ENCODE measurements at places on chromosomes 16 and 17.

DNA sequence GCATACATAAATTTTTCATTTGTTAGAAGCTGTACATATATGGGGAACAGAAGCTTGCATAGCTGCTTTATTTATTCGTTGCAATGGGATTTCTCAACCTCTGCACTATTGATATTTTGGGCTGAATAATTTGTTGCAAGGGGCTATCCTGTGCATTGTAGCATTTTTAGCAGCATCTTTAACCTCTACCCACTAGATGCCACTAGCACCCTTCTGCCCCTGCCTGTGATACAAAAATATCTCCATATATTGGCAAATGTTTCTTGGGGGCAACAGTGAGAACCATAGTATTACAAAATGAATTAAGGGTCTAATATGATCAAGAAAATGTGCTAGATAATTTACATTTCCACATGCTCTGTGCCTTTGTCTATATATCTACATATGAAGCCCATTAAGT, 1401.0 kb downstream of the CDH11 start:
- no peak for DNase-seq

DNA sequence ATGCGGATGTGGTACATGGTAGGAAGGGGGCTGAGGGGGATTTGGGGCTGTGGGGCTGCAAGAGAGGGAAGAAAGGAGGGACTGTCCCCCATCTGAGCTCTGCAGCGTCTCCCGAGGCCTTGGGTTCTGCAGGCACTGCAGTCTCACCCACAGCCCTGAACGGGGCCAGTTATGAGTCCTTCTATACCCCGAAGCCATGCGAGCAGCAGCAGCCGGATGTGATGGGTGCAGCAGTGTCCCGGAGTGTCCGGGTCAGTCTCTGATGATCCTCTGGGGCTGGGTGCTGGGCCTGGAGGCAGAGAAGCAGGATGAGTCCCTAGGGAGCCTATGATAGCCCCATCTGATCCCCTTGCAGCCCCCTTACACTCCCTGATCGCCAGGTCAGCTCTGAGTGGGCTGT, 41.5 kb downstream of the CPNE2 start:
- DNase-seq, result no peak

- no peak for DNase-seq
Measured at GRCh38 chr17:10618202-10618635, 38.9 kb downstream of the MYH3 start.

- no peak for DNase-seq
Measured at GRCh38 chr16:8407351-8407750, 183.0 kb downstream of the TMEM114 start.

- DNase-seq, result no peak
Measured at GRCh38 chr16:48580925-48581500, 29.0 kb downstream of the N4BP1 start.

DNA sequence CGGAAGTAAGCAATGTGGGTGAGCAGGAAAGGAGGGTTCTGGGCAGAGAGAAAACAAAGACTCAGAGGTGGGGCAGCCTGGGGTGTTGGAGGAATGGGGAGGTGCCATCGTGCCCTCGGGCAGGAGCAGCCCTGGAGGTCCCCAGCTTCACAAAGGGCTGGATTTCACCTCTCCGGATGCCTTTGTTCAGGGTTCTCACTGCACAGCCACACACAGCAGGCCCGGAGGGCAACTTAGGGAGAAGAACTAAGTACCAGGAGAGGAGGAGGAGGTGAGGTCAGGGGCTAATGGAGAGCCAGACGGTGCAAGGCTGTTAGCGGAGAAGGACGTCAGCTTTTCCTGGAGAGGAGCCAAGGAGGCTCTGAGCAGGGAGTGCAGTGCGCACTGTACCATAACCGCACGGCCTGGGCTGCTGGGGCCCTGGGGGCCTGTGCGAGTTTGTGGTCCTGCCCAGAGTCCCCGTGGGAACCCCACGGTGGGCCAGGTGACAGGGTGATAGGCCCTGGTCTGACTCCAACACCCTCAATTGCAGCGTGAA, 9.3 kb downstream of the ARRB2 start:
- no peak for DNase-seq

GRCh38 chr17:1315891-1316403, 36.5 kb downstream of the TRARG1 start:
- DNase-seq, result no peak

DNA sequence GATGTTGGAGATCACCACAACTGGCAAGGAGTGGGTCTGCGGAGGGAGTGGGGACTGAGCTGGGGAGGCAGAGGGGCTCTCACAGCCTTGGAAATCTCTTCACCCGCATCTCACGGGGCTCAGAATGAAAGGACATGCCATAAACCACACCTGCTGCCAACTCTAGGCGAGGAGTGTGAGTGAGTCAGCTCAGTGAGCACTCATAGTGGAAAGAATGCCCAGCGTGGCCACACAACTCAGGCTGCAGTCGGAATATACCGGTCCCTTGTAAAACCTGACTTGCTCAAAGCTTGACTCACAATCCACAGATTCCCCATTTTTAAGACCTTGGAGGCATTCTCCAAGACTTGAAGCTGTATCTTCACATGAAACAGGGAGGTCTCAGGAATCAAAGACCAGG, 36.7 kb downstream of the STAT5A start:
- no peak for DNase-seq

DNA sequence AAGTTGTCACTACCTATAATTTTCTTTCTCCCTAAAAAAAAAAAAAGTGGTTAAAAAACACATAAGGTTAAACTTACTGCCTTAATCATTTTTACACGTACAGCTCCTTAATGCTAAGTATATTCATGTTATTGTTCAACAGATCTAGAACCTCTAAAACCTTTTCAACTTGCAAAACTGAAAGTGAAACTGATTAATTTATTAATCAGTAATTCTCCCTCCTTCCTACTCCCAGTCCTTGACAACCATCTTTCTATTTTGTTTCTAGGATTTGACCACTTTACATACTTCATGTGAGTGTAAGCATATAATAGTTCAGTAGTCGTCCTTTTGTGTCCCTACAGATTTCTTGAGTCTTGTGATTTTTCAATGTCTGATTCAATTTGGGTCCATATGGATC, 251.4 kb upstream of the KIF2B start:
- DNase-seq, result no peak

GRCh38 chr17:67531291-67531690, 154.2 kb downstream of the PITPNC1 start:
- DNase-seq, result no peak

DNA sequence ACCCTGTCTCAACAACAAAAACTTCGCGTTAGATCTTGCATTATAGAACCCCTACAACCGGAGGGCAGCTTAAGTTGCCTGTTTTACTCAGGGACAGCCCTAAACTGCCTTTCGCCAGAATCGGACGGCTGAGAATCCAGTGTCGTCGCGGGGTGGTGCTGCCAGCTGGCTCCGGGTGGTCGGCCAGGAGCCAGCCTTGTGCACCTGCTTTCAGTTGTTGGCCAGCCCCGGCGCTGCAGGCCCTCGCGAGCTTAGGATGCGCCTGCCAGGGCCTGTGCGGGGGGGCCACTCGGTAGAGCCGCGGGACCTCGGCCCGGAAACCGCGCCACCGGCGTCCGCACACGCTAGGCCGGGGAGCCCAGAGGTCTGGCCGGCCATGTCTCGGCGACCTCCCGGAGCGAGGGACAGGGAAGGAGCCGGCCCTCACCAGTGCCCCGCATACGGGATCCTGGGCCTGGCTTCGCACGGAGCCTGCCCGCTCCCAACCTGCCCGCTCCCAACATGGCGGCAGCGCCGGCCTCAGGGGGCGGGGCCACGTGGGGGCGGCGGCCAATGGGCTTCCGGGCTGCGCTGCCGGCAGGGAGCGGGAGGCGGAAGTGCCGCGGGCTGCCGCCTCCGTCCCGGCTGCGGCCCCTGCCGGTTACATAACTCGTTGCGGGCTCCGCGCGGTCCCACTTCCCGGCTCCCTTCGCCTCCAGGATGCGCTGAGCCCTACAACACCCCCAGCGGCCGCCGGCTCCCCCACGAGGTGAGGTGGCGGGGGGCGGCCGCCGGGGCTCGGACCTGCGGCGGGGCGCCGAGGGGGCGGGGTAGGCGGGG, 14.2 kb downstream of the NAA60 start:
- DNase-seq, result peak; percentile 87

- DNase-seq, result no peak
Measured at GRCh38 chr17:76204277-76204676, 36.0 kb downstream of the RNF157 start.

DNA sequence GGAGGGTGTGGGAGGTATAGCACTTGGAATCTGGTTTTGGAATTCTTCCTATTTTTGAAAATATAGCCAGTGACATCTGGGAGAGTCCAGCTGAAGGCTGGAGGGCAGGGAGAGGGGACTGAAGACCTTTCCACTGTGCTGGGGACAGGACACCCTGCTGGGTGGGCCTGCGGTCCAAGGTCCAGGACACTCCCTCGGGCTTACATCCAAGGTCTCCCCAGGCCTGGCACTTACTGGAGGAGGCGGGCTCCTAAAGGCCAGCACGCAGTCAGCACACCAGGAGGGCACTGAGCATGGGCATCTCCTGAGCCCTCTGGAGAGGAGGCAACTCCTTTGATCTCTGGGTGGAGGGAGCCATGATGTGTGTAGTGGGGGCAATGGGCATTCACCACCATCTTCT, 35.5 kb upstream of the ETV4 start:
- no peak for DNase-seq

GRCh38 chr16:86930663-86931373, 352.5 kb downstream of the FOXL1 start:
- DNase-seq, result no peak

DNA sequence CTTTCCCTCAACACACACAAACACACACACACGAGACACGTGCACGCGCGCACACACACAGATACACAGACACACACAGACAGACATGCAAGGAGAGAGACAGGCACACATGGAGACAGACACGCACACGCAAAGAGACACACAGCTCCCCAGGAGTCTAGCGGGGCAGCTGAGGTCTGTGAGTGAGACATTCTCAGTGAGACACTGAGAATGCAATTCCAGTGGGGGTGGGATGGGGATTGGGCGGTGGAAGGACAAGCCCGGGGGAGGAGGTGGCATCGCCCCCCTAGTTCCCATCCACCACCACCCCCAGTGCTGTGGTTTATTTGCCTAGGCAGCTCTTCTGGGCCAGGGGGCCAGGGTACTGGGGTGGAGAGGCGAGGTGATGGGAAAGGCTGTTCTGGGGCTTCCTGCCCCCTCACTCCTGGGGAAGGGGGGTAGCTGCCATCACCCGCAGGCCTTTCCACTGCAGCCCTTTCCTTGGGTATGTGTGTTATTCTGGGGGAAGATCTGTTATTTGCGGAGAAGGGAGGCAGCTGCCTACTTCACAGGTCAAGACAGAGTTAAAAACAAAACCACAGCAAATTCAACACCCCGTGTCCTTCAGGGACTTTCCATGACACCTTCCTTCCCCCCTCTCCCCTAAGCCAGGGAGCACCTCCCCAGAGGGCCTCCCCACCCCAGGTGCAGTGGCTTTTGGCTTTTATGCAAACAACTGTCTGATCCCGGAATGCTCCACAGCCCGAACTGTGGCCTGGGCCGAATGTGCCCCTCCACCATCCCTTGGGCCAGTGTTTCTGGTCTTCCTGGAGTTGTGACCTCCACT, 18.0 kb downstream of the GRB7 start:
- peak; percentile 41 for DNase-seq

- DNase-seq, result peak; percentile 7
Measured at GRCh38 chr16:85372627-85373372, 240.3 kb upstream of the GSE1 start.

- DNase-seq, result no peak
Measured at GRCh38 chr17:45578516-45579455, 88.3 kb upstream of the PLEKHM1 start.

DNA sequence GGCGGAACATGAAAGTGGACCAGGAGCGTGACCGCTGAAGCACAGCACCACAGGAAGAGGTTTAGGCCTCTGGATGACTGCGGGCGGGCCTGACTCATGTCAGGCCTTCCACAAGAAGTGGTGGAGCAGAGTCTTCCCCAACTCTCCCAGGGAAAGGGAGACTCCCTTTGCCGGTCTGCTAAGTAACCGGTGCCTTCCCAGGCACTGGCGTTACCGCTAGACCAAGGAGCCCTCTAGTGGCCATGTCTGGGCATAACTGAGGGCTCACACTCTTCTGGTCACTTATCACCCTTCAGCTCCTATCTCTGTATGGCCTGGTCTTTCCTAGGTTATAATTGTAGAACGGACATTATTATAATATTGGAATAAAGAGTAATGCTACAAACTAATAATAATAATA, 1931.9 kb downstream of the TP53TG3F start:
- DNase-seq, result no peak

DNA sequence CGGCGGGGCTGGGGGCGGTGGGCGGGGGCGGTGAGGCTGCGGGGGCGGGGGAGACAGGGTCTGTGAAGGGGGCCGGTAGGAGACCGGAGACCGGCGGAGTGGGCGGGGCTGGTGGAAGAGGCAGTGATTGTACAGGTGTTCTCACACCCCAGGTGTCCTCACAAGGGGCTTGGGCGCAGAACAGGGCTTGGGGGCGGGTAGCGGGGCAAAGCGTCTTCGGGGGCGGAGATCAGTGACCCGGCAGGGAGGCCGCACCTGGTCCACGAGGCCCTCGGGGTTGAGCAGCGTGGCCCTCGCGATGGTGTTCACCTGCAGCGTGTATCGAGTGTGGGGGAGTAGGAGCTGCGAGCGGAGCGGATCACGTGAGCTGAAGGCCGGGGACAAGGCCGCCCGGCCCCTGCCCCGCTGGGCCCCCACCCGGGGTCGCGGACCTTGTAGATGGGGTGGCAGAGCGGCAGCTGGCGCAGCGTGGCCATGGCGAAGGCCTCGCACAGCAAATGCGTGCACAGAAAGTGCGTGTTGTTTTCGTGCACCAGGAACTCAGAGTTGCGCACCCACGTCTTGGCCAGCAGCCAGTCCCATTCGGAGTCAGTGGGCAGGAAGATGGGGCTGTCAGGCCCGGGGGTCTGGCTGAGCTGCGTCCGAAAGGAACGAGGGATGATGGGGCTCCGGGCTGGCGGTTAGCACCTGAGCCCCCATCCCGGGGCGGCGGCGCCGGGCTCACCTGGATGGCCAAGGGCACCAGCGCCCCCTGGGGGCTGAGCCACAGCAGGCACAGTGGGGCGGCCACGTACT, 8.5 kb downstream of the ALOXE3 start:
- peak; percentile 53 for DNase-seq

DNA sequence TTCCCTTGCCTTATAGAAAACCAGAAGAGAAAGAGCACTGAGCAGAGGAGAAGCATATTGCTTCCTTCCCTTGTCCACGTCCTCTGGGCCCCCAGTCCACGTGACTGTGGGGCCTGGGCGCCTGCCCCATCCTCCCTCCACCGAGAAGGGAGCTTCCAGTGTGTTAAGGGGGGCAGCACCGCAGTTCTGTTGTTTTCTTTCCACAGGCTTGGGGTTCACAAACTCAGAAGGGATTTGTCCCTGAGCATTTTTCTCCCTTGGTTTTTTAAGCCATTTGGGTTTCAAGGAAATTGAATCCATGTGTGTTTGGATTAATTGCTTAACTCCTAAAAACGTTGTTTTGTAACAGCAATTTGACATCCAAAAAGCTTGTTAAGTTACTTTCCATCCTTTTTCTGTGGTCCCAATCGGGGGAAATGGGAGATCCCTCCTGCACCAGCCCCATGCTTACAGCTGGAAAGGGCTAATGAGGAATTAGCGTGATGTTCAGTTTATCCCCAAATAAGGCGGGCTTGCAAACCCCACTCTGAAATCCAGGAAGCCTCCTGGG, 347.5 kb upstream of the TNRC6C start:
- no peak for DNase-seq
